Skeletal muscle cell (primary cell): ENCODE measurements at places on chromosomes 7 and 10.

- no peak for DNase-seq
Observed at GRCh38 chr10:26857991-26858706, 2.6 kb downstream of the ABI1 start.

GRCh38 chr10:120969219-120969645, 118.1 kb downstream of the WDR11 start:
- no peak for DNase-seq

DNA sequence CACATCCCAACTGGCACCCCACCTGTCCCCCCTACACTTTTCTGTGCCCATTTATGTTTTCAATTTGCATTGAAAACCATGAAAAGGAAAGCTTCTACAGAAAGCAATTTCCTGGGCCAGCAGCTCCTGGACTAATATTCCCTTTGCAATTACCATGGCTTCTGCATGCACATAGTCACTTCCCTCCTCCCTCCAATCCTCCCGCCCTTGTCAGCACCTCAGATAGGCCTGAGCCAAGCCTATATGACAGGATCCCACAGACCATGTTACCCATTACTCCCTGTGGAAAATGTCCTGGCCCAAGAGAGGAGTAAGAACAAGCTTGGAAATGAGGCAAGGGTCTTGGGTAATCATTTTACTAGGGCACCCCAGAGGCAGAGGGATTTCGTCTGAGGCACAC, 38.1 kb downstream of the FBXW4 start:
- DNase-seq, result no peak

DNA sequence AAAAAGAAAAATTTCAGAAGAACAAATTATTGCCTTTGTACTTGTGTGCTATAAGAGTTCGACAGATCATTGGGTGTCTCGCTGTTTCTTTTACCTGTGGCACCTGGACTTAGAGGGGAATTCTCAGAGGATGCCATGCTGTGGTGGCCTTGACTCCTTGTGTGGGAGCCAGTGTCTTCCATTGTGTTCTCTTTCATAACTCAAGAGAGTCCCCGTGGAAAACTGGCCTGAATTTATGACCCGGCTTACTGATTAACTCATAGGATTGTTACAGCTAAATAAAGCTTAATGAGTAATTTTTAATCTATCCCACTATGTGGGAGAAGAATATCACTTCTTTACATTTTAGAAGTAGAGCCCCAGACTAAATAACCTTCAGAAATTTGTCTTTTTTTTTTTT, 54.5 kb downstream of the UBE3C start:
- no peak for DNase-seq

DNA sequence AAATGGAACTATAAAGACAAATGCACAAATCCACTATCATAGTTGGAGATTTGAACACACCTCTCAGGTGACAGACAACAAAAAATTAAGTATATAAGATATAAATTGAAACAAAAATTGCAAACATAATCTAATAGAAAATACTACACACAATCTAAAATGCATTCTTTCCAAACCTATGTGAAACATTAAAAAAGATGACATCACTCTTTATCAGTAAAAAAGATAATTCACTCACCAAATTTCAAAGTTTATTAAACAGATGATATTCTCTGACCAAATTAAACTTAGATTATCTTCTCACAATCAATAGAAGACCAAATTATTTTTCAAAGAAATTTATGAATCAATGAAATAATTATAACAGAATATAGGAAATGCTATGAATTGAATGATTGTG, 4.0 kb downstream of the ZWINT start:
- no peak for DNase-seq

DNA sequence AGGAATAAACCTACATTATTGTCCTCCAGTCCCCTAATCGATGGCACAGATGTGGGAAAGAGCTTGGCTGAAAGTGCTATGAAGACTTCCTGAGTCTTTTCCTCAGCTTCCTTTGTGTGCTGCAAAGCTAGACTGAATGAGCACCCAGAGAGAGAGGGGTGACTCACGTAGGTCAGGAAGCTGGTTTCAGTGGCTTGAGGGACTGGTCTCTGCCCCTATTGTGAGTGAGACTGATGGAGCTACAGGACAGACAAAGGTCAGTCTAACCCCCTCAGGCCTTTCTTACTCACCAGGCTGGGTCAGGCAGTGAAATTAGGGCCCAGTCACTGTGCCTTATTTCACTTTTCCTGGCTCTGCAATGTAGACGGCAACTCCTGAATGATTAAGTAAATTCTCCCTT, 171.1 kb upstream of the GRB10 start:
- peak; percentile 20 for DNase-seq

GRCh38 chr10:35644050-35644950, 2.2 kb upstream of the FZD8 start:
- DNase-seq, result no peak

DNA sequence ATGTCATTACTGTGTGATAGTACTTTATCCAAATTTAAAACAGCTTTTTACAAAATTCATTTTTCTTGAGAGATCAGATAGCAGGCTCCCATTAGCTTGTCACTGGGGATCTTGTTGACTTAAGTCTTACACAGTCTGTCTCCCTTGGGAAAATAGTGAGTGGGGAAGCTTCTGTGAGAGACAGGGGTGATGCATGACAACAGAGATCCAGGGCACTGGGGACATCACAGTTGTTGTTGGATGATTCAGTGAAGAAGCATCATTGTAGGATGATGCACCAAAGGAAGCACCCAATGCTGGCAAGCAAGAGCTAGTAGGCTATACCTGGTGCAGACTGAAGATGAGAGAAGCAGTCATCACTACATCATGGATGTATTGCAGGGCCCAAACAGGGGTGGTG, 284.7 kb downstream of the HDAC9 start:
- DNase-seq, result no peak

DNA sequence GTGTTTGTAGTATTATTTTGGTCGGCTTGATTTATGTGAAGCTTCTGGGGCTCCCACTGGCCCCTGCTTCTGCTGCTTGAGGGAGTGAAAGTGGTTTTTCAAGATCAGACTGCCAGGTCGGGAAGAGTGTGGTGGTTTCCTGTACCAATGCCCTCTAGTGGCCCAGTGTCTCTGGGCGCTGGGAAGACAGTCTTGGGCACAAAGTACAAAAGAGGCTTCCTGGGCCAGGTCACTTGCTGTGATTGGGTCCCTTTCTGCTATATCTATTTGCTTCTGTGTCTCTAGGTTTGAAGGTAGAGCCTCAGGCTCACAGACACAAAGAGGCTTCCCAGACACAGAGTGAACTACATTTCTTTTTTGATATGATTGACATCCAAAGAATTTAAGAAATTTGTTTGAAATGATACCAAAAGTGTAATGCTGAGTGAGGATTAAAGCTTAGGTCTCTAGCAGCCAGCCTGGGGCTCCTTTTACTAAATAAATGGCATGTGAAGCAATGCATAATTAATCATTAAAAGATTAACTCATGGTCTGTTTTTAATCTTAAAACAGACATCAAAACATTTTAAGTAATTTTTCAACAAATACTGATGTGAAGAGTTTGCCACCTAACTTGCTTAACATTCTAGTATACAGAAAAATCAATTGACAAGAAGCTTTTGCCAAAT, 36.3 kb downstream of the ABCB1 start:
- DNase-seq, result no peak

DNA sequence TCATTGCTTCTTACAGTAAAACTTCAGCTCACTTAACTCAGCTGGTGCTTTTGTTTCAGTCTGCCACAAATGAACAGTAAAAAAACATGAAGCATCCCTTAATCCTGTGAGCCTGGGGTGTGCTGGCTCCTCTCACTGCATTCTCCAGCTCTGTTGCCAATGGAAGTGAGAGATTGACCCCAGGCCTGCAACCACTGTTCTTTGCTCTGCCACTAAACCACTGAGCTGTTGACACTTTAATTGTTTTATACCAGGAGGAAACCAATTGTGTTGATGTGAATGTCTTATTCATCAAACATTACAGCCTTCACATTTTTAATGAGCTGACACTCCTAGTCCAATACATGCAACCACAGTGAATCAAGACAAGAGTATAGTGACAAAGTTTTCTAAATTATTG, 69.4 kb upstream of the FZD1 start:
- peak; percentile 19 for DNase-seq

DNA sequence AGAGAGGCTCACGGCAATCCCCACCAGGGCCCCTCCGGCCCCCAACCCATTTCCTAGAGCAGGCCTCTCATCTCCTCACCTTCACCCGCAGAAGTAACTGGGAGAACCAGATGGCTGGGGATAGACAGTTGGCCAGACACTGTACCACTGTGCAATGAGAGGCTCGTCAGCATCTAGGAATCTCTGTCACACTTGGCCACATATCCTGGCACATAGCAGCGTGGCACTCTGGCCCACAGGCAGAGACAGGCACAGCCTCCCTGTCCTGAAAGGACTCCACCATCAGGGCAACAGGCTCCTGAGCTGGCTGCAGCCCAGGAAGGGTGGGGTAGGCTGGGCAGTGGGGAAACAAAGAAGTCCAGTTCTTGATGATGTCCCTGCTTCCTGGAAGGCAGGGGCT, 45.8 kb downstream of the C10orf143 start:
- no peak for DNase-seq

GRCh38 chr10:99374526-99374925, 45.4 kb downstream of the CNNM1 start:
- no peak for DNase-seq

GRCh38 chr7:27872356-27873275, 132.7 kb downstream of the TAX1BP1 start:
- DNase-seq, result no peak

DNA sequence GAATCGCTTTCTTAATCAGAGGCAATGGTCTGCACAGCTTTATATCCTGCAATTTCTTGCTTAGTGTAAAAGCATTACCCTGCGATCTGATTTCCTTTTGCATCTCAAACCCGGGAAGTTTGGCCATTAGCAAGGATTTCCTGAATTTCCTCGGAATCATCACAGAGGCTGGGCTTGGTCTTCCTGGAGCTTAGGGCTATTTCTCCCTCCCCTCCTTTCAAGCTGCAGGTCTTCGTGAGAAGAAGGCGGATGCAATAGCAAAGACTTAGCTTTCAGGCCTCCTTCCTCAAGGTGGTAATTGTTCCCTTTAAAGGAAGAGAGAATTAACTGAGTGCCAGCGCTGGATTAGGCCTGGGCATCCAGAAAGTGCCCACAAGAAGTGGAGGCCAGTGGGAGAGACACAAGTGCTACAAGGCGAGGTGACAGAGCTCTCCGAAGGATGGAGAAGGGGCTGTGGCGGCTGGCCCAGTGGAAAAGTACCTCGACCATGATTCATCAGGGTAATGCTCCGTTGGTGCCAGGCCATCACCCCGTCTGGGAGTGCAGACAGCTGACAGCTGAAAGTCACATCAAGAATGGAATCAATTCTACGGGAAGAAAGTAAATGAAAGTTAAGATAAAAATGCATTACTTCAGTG, 4.0 kb upstream of the ARMS2 start:
- no peak for DNase-seq

- no peak for DNase-seq
Observed at GRCh38 chr10:80599424-80599847, 61.7 kb downstream of the SH2D4B start.

- DNase-seq, result no peak
Observed at GRCh38 chr10:93859049-93859655, 34.6 kb upstream of the SLC35G1 start.
